ENCODE measurements at places on chromosomes 16 and 17. TPM values are rescaled to one million over a fixed set of nuclear protein-coding genes. Genes with fewer than 3 reads are reported as not detected.

Gene MLST8
- 68.0 TPM for total RNA-seq

Gene TNP2
- total RNA-seq: not detected

Gene TTYH2
- total RNA-seq: 109 TPM

Gene P2RX5
- 17.8 TPM for total RNA-seq

Gene EPN3
- total RNA-seq: 12.0 TPM

Gene RCVRN
- 7.5 TPM for total RNA-seq

Gene PRSS33
- total RNA-seq: not detected

Gene NKD1
- 14.1 TPM for total RNA-seq

Gene NTN3
- total RNA-seq: 1.1 TPM

Gene TAC4
- total RNA-seq: not detected

Gene ZNF469
- total RNA-seq: 7.6 TPM

Gene FSCN2
- total RNA-seq: 4.8 TPM

Gene KRT14
- total RNA-seq: not detected

Gene MPP2
- total RNA-seq: 66.7 TPM

Gene GP1BA
- not detected for total RNA-seq

Gene TK1
- 1.9 TPM for total RNA-seq

Gene OMG
- 77.4 TPM for total RNA-seq

Gene RRAD
- total RNA-seq: 2.3 TPM

Gene ZNF597
- total RNA-seq: 4.4 TPM

Gene KIF2B
- total RNA-seq: not detected

Gene CNOT1
- 97.3 TPM for total RNA-seq

Gene TEX14
- 1.8 TPM for total RNA-seq

Gene HEATR3
- total RNA-seq: 21.0 TPM

Gene PLA2G10
- not detected for total RNA-seq

Gene NACA2
- total RNA-seq: not detected

Measured in dorsolateral prefrontal cortex (tissue), 122 donors.